ENCODE measurements at places on chromosomes 3 and 15.
A peak's percentile ranks its signal among the peaks of the same experiment; 100 is the strongest.

- no peak for DNase-seq
Observed at GRCh38 chr3:152968388-152969024, 133.6 kb downstream of the P2RY1 start.

- no peak for DNase-seq
Observed at GRCh38 chr3:160473978-160474377, 24.4 kb upstream of the TRIM59 start.

DNA sequence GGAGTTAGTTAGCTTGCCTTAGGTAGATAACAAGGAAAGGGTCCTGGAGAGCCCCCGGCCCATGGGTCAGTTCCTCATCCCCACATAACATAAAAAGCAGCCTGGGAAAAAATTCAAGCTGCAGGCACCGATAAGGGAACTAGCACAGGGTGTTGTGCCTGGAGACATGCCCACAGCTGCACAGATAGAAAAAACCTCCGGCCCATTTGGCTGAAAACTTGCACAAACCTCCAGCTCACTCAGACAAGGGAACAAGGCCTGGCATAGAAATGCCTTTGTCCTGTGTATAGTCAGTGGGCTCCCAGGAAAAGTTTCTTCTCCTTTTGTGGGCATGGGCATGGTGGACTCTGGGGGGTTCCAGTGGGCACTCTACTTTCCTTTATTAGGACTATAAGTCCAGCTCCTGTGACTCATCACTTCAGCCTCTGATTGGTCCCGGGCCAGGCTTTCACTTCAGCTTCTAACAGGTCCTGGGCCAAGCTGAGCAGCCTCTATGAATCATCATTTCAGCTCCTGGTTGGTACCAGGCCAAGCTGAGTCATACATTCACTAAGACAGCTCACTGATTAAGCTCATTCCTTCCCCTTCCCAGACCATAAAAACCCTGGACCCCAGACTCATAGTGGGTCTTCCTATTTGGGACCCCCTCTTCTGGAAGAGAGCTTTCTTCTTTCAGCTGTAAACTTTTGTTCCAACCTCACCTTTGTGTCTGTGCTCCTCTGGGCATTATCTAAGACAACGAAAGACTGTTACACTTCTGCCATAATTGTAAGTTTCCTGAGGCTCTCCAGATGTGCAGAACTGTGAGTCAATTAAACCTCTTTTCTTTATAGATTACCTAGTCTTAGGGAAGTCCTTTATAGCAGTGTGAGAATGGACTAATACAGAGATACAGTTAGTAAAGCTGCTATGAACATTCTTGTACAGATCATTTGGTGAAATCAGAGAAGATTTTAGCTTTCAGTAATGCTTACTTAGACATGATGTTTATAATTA, 348.0 kb upstream of the DPPA4 start:
- no peak for DNase-seq

GRCh38 chr15:90654233-90655136, 62.7 kb upstream of the BLM start:
- no peak for DNase-seq

DNA sequence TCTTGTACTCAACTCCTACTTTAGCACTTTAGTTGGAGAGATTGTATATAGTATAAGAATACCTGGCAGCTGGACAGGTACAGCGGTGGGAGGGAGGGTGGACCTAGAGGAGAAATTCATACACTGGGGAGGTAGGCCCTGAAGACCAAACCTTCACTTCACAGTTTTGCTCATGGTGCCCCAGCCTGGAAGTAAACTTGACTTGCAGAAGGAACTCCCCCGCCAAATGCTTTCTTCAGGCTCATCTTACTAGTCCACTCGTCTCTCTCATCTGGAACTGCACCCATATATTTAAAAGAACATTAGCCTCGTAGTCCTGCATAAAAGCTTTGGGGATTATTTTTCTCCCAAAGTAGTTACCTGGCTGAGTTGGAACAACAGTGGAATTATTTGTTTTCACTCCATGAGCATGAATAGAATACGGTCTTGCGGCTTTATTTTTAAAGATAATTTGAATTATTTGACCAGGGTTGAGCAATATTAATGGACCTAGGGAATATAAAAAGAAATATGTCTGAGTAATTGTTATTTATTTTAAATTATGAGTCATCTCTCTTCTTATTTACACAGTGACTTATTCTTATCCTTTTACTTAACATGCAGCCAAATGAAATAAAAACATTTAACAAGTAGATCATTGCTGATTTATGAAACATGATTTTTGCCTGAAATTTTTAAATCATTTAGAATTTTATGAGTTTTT, 25.5 kb upstream of the CP start:
- no peak for DNase-seq

DNA sequence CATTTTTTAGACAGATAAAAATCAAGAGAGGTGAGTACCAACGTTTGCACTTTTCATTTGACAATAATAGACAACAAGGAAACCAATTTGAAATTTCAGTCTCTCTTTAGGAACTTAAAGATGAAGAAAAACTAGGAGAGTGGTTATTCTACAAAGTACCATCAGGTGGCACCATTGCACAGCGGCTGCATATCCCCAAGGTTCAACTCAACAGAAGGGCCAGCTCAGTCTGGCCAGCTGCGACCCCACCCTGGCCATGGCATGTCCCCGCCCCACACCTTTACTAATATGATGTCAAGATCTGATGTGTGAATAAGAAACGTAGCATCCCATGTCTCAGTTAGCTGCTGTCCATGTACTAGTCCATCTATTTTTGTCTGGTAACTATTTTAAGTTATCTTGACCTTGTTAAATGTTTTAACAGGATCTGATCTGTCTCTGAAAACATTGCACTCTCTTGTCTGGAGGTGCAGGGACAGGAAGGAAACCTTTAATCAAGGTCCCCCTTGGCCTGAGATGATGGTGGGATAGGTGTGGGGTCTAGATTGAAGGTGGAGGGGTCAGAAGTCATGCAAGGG, 35.5 kb upstream of the CGNL1 start:
- DNase-seq = peak; percentile 32

DNA sequence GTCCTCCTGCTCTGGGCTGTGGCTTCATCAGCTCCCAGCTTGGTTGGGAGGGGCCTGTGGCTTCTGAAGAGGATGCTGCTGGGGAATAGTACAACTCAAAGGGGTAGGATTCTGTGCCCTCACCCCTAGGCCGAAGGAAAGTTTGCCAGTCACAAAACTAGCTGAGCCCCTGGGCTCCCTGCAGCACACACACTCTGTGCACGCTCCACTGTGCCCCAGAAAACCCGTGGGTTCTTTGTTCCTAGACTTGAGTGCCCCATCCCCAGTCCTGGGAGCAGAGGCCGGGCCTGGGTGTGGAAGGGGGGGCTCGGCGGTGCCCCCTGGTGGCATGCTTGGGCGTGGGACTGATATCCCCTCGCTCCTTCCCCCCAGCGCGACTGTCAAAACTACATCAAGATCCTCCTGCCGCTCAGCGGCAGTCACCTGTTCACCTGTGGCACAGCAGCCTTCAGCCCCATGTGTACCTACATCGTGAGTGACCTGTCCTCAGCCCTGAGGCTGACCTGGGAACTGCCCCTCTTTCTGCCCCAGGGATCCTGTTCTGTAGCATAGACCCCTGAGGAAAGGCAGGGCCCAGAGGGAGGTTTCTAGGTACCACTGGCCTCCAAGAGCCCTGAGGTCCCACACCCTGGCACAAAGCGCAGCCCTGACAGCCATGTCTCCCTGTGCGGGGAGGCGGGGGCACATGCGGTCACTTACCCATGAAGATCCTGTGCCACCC, 14.2 kb downstream of the CIB1 start:
- DNase-seq = no peak

DNA sequence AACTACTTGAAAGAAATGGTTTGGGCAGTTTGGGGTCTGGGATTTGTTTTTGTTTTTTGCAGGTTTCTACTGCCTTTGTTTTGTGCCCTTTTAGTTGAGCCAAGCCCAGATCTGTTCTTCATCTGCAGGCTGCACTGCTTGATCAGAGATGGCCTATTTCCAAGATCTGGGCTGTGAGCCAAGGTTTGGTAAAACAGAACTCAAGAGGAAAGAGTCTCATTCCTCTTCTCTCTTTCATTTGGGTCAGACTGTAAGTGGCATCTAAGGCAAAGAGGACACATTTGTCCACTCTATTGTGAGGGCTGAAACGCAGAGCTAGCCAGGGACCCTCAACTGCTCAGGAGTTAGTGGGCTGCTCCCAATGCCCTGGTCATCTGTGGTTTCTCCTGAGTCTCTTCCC, 104.4 kb upstream of the UBE3A start:
- peak; percentile 18 for DNase-seq

DNA sequence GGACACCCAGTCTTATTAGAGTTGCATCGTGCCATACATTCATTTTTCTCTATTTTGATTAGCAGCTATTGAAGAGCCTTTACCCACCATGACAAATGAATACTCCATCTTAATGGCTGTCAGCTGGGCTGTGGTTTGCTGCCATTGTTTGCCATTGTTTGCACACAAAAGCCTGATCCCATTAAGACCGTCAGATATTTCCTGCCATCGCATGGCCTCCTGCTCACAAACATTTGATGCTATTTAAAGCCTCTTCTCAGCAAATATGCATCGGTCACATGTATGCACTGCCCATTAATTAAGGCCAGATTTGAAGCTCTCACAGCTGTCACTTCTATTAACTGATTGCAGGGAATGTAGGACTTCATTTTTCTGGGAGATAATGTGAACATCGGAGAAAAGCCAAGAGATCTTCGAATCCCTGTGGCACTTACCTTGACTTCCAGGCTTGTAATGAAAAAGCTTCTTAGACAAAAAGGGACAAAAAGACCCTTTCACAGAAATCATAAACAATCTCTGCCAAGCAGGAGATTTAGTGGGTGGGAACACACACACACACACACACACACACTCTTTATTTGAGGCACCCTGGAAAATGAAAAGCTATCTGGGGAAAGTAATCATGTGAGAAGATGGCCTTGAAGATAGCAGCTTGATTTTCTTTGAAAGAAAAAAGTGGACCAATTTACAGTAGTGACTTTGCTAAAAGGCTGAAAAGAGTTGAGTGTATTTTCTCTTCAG, 175.4 kb upstream of the NR2E3 start:
- DNase-seq = no peak

GRCh38 chr15:98952381-98952803, 55.2 kb downstream of the PGPEP1L start:
- DNase-seq = no peak

DNA sequence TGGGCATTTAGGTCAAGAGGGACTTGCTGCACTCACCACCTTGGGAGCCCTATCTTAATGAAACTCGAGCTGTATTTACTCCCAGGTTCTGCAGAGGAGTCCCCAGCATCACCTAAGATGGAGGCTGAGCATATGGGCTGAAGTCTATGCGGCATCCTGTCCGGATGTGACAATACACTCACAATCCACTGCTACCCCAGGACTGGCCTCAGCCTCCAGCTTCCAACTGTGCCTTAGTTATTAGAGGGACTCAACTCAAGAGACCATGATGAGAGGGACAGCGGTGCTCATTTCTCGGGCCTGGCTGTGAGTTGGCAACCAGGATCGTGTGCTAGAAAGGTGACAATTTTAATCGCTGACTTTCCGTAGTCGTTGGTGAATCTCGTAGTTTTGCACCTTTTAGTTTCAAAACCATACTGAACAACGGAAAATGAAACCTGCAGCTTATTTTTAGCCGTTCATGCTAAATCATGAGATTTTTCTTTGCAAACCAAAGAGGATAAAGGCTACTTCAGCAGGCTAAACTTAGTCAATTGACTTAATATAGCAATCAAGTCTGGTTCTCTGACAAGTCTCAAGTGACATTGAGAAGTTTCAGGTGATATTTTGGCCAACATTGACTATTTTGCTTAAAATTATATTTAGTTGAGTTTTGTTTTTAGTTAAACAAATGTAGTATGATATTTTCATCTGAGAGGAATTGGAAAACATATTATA, 11.1 kb downstream of the ZBTB38 start:
- DNase-seq = no peak

- DNase-seq = no peak
Observed at GRCh38 chr3:23036728-23037127, 166.4 kb upstream of the UBE2E2 start.

GRCh38 chr15:74022706-74023470, 28.4 kb downstream of the PML start:
- no peak for DNase-seq

GRCh38 chr15:36062357-36062756, 516.4 kb upstream of the DPH6 start:
- no peak for DNase-seq

DNA sequence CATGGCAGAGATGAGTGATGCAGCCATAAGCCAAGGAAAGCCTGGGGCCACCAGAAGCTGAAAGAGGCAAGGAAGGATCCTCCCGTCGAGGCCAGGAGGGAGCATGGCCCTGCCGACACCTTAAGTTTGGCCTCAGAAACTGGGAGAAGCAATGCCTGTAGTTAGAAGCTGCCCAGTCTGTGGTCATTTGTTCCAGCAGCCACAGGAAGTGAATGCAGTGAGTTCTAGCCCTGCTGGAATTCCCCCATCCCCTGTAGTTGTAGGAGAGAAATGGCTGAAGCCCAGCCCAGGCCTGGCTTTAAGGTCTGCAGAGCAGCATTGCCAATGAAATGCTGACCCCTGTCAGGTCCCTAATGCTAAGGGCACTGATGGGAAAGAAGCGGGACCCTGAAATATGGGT, 12.2 kb upstream of the CHSY1 start:
- no peak for DNase-seq

GRCh38 chr3:141539431-141540187, 52.8 kb downstream of the RASA2 start:
- DNase-seq = no peak

GRCh38 chr3:56801662-56802377, at the start of gene ARHGEF3:
Gene ARHGEF3, minus strand, starts transcription at chr3:56801949. Its CDS starts 151 bp downstream, at chr3:56801798.
- no peak for DNase-seq

DNA sequence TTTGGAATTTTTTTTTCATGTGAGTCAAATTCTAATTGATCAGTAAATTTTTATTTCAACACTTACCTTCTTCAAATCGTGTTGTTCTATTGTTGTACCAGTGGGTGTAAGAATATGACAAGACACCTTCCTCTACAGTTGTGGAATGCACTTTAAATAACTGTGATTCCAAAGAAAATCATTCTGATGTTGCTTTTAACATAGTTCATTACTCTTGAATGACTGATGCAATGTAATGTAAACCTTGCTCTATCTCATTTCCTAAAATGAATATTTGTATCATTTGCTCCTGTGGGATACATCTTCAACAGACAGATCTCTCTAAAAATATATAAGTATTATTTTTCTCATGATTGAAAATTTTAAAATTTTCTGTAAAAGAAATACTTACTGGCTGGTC, 313.4 kb downstream of the RBMS3 start:
- DNase-seq = no peak

DNA sequence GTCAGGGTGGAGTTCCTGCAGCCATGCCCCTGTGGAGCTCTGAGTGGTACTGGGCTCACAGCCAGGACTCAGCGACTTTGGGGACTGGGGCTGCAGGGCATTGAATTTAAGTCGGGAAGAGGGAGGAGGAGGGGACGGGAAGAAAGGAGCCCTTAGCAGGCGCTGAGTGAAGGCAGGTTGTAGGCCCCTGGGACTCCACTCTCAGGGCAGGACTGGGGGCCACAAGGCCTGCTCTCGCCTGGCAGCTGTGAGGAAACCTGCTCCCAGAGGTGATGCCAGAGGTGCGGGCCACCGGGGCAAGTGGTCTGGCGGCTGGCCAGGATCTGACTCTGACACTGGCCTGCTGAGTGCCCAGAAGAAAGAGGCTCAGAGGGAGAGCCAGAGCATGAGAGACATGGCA, 73.5 kb downstream of the EPHB3 start:
- peak; percentile 96 for DNase-seq

GRCh38 chr3:178097576-178097975, 438.7 kb upstream of the KCNMB2 start:
- DNase-seq = no peak

- DNase-seq = no peak
Observed at GRCh38 chr15:32870240-32871033, 152.6 kb downstream of the GREM1 start.
